ENCODE measurements at places on chromosomes 16 and 17.
A peak's percentile ranks its signal among the peaks of the same experiment; 100 is the strongest.

DNA sequence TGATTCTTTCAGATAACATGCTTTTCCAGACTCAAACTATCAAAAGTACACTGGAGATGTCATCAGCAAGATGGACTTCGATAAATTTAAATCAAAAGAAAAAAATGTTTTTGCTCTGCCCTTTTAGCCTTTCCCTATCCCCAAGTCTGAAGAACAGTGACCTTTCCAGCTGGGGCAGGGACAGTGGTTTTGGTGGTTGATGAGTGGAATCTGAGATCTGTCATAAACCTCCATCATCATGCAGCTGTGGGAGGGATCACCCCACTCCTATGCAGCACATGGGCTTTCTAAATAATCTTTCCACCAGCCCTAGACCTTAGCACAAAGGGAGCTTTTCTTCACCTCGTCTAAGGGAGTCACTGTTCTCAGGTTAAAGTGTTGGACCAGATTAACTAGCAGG lies 869.5 kb upstream of the SOX9 start:
- H3K4me1 ChIP-seq, result no peaks in the 10 kb centered on the region
- H3K4me3 ChIP-seq, result no peak overlapping the region
- no peaks in the 10 kb centered on the region for H3K27me3 ChIP-seq

- DNase-seq, result no peak
- no peaks in the 10 kb centered on the region for H3K36me3 ChIP-seq
- H3K4me3 ChIP-seq, result peak overlapping the region; percentile 56
- H3K4me1 ChIP-seq, result peaks cover 33% of the 10 kb centered on the region
Measured at GRCh38 chr17:48995304-48995973, 1.7 kb upstream of the IGF2BP1 start.

DNA sequence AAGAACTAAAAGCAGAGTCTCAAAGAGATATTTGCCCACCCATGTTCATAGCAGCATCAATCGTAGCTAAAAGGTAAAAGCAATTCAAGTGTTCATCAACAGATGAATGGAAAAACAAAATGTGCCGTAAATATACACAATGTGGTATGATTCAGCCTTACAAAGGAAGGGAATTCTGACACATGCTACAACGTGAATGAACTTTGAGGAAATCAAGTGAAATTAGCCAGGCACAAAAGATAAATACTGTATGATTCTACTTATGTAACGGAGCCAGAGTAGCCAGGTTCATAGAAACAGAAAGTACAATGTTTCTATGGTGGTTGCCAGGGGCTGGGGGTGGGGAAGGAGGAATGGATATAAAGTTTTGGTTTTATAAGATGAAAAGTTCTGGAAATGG lies 57.8 kb upstream of the IL34 start:
- H3K4me1 ChIP-seq, result peaks cover 17% of the 10 kb centered on the region
- H3K36me3 ChIP-seq, result no peaks in the 10 kb centered on the region
- no peaks in the 10 kb centered on the region for H3K27me3 ChIP-seq
- no peak overlapping the region for H3K27ac ChIP-seq
- no peak overlapping the region for H3K4me3 ChIP-seq

DNA sequence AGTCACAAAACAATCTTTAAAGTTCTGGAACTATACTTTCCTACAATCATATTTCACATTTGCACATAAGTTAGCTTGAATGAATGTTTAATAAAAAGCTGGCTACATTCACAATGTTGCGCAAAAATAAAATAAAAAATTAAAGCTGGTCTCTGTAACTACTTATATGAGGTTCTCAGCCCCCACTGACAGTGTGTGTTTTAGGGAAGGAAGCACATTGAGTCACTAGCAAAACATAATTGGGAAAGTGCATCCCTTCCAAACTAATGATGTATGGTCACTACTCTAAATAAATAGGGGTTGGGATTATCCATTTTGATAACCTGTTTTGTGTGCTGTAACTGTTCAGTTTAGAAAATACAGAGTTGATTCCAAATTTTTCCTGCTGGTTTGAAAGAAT lies 251.9 kb downstream of the IRX3 start:
- H3K36me3 ChIP-seq, result no peaks in the 10 kb centered on the region
- no peak for DNase-seq
- no peaks in the 10 kb centered on the region for H3K4me1 ChIP-seq
- no peaks in the 10 kb centered on the region for H3K27me3 ChIP-seq
- no peak overlapping the region for H3K4me3 ChIP-seq
- no peak overlapping the region for H3K27ac ChIP-seq

- no peak for DNase-seq
- peaks cover 84% of the 10 kb centered on the region for H3K36me3 ChIP-seq
- H3K27me3 ChIP-seq, result no peaks in the 10 kb centered on the region
- H3K4me3 ChIP-seq, result no peak overlapping the region
- no peak overlapping the region for H3K27ac ChIP-seq
Measured at GRCh38 chr16:3485097-3485745, 10.1 kb downstream of the C16orf90 start.
